ENCODE measurements at places on chromosomes 3 and 15.

DNA sequence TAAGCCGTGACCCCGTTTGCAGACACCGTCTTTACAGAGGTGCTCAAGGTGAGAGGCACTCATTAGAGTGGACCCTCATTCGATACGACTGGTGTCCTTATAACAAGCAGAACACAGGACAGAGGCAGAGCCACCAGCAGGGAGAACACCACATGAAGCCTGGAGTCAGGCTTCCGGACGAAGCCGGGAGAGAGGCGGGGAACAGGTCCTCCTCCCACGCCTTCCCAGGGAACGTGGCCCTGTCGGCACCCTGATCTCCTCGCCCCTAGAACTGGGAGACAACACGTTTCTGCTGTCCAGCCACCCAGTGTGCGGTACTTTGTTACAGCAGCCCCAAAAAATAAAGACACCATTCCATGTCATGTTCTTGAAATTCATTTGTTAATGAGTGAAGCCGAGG is 33.6 kb downstream of the ZDHHC19 start:
- no peak for DNase-seq

DNA sequence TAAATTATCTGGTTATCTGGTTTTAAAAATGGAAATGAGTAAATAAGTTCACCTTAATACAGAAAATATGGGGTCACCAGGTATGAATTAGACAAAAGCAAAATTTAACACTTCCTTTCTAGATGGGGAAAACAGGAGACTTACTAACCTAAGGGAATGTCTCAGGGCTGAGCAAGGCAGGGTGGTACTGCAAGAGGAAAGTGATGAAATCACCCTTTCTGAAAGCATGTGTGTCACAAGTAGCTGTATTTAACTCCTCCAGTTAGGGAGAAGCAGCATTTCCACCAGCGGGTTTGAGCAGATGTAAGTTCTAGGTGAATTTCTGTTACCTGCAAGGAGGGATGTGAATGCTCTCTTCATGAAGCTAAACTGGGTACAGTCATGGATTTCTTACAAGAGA is 629.1 kb downstream of the MECOM start:
- DNase-seq = no peak

DNA sequence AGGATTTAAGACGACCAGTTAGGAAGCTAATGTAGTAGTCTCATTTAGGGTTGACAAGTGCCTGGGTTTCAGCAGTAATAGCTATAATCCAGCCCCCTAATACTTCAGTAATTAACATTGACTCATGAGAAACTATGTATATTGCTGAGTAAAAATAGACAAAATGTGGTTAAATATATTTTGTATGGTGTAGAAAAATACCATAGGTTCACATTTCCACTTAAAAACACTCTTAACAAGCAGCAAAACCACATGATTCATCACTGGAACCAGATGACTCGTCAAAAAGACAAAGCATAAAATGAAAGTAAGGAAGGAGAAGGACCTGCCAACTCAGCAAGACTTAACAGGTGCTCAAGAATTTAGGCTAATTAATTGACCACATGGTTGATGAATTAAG is 288.9 kb downstream of the EFHB start:
- DNase-seq = no peak

- DNase-seq = no peak
Observed at GRCh38 chr3:188432802-188433520, 279.0 kb downstream of the LPP start.

DNA sequence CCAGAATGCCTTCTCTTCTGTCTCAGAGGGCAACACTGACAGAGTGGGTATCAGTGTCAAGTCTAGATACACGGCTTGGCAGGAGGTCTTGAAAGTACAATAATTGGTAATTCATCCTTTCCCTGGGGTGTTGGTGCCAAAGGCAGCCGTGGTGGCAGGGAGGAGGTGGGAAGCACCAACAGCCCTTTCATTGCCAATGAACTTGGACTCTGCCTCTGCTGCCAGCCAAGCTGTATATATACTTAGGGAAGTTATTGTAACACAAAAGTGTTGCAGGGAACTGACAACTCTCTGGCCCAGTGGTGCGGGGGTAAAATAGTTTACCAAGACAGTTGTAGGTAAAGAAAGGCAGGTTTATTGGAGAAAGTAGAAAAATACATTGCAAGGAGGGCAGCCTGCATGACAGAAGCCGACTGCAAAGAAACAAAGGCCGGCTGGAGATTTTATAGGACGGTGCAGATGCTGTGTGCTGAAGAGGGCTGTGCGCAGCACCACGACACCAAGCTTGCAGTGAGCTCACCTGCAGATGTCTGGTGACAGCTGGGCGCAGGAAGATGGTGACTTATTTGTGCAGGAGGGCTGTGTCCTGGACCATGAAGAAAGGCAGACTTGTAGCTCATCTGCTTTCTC is 4.0 kb upstream of the FAM3D start:
- DNase-seq = peak; percentile 77

DNA sequence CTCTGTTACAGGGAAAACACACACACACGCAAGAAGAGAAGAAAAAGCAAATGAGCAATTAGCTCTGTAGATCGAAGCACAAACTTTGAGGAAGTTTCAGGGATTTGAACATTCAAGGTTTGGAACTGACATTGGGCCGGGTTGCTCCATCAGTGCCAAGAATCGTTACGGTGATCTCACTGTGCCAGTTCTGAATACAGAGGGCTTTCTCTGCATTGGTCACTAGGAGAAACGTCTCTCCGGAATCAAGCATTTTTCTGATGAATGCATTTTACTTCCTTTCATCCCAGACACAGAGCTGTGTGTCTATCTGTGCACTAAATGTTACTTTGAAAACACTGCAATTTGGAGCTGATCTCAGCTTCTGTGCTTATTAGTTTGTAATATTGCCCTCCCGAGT is 11.2 kb downstream of the HRH1 start:
- no peak for DNase-seq

GRCh38 chr15:50425219-50425618 is 1.0 kb downstream of the USP8 start:
- DNase-seq = no peak

DNA sequence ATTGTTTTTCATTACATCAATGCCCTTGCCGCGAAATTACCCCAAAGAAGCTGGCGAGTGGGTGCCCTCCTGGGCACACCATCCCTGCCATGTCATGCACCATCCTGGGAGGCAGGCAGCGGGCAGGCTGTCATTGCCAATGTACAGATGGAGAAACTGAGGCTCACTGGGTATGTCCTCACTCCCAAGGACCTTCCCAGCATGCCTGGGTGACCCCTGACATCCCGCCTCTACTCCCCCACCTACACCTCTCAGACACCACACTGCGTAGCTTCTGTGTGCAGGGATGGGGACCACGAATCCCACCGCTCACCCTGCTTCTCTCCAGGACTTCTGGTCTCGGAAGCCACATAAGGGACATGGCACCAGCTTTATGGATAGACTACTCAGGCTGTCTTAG is 41.0 kb upstream of the SLC41A3 start:
- peak; percentile 29 for DNase-seq

DNA sequence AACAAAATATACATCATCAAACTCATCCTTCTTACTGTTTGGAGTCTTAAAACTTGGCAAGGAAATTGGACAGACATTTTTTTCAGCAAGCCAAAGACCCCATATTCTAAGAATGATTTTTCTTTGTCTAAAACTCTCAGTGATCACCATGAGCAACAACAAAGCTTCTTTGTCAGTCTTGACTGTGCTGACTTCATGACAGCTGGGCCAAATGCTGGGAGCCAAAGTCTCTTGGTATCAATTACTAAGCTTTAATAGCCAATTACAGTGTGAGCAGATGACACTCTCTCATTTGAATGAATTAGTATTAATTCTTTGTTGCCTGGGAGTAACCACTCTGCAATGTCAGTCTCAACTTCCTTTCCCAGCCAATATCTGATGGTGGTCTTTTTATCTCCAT is 48.1 kb upstream of the GK5 start:
- no peak for DNase-seq

DNA sequence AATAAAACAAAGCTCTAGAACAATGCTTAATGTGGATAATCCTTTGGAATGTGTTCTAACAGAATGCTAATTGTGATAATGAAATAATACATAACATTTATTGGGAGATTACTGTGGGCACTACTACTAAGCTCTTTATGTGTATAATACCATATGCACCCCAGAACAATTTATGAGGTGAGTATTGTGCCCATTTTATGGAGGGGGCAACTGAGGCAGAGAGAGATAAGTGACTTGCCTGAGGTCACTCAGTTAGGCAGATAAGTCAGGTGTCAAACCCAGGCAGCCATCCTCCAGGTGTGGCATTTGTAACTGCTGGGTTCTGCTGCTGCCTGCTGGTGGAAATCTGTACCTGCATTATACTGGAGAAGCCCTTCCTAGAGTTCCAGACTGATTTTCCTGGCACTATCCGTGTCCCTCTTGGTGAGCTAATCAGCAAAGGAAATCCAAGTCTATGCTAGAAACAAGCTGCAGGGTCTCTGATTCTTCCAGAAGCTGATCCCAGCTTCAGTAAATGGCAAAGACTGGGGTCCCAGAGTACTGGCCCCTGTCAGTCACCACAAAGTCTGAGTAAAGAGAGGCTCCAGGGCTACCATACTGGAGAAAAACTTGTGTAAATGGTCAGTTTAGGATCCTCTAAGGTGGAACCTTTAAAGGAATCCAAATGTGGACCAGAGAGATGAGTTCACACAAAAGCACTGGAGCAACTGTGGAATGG is 22.6 kb upstream of the RBP1 start:
- no peak for DNase-seq
